ENCODE measurements at places on chromosomes 4 and X. TPM values are rescaled to one million over a fixed set of nuclear protein-coding genes. Genes with fewer than 3 reads are reported as not detected.

RHOXF1 gene
- not detected for total RNA-seq

FAM200B gene
- 25.8 TPM for total RNA-seq

VSIG4 gene
- total RNA-seq: 0.25 TPM

FHDC1 gene
- 17.1 TPM for total RNA-seq

SUPT20HL2 gene
- total RNA-seq: not detected

KIAA1210 gene
- total RNA-seq: not detected

GPR50 gene
- 12.0 TPM for total RNA-seq

DNA sequence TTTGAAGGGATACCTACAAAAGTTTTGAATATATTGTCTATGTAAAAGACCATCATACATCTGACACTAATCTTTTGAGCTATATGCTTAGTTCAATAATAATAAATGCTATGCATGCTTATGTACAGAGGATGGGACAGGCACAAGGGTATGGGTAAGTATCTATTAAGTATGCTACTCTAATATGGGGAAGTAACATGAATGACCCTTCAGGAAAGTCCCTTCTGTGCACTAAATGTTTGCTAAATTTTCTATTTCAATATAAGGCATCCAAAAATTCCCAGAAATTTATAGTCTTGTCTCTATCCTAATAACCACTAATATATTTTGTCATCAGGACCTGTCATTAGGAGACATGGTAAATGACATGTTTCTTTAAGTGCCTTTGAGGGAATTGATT is 19.0 kb downstream of the ATP8A1 start:
- H3K27ac ChIP-seq: no peak overlapping the region
- DNase-seq: no peak
- H3K4me1 ChIP-seq: peaks cover 10% of the 10 kb centered on the region
- no peak overlapping the region for H3K4me3 ChIP-seq
- no peaks in the 10 kb centered on the region for H3K27me3 ChIP-seq

GRCh38 chrX:132940727-132941327 is 17.6 kb downstream of the HS6ST2 start:
- H3K4me1 ChIP-seq: peaks cover 4% of the 10 kb centered on the region
- H3K27ac ChIP-seq: no peak overlapping the region
- H3K36me3 ChIP-seq: peaks cover 4% of the 10 kb centered on the region
- no peaks in the 10 kb centered on the region for H3K27me3 ChIP-seq
